ENCODE measurements at places on chromosomes 3 and 15. TPM values are rescaled to one million over a fixed set of nuclear protein-coding genes. Genes with fewer than 3 reads are reported as not detected.

Gene ITPKA
- total RNA-seq = 0.29 TPM

Gene KCNMB3
- total RNA-seq = 0.57 TPM

Gene PRR20G
- not detected for total RNA-seq

Gene HGD
- 19.1 TPM for total RNA-seq

Gene ARNT2
- not detected for total RNA-seq

Gene CCR3
- 0.23 TPM for total RNA-seq

Gene CPLX3
- total RNA-seq = not detected

Gene IL5RA
- total RNA-seq = 3.7 TPM

Measured in T-helper 17 cell (primary cell).